ENCODE measurements at places on chromosomes 12 and 14. TPM values are rescaled to one million over a fixed set of nuclear protein-coding genes. Genes with fewer than 3 reads are reported as not detected.

DNA sequence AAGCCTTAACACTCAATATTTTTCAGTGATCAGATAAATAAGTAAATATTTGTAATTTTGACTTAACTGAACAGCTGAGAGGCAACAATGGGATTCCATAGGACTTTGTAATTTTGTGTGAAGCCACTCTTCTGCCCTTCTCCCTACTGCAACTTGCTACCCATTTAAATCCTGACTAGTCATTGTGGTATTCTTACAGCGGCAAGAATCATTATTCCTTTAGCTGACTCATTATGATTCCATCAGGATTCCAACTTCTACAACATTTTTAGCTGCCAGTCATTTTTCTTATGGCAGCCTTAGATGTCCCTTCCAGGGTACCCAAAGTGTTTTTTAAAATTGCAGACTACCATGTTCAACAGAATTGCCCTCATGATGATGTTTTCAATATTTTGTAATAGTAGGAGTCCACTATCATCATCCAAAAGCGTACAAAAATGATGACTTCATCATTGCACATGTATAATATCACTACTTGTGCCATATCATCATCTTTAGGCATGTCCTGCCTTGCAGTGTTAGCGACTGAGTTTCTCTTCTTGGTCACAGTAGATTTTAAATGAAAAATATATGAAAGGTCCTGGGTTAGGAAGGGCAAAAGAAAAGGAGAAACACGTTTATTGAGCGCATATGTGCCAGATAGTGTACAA is 5.1 kb upstream of the MAGOHB start:
- no peak for DNase-seq

DNA sequence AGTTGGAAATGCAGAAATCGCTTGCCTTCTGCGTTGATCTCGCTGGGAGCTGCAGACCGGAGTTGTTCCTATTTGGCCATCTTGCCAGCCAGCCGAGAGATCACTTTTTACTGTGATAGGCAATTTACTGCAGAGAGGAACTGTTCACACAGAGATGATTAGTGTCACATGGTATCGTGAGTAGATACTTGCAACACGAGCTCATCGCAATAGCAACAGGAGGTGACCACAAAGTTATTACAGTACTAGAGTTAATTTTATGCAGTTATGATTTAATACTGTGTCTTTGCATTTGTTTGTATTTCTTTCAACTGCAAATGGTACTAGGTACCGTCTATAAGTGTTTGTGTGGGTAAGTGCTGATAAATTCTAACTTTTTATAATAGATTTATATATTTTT is 27.8 kb downstream of the NOPCHAP1 start:
- no peak for DNase-seq

DNA sequence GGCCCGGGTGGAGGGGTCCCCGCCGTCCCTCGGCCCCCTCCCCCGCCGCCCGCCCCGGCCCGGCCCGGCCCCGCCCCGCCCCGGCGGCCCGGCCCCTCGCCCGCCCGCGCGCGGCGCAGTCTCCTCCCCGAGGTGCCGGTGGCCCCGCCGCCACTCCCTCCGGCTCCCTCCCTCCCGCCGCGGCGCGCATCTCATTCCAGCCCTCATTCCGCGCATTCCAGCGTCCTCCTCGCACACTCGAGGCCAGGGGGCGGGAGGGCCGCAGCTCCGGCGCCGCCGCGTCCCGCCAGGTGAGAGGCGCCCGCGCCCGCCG is at the start of gene TEAD4:
Gene TEAD4 (plus strand): TSS at position 206 of the 313 bp plus-strand sequence.
- peak; percentile 71 for DNase-seq

The CRIP2 gene
- 11.2 TPM for total RNA-seq

The BMP4 gene
- total RNA-seq = 11.2 TPM

DNA sequence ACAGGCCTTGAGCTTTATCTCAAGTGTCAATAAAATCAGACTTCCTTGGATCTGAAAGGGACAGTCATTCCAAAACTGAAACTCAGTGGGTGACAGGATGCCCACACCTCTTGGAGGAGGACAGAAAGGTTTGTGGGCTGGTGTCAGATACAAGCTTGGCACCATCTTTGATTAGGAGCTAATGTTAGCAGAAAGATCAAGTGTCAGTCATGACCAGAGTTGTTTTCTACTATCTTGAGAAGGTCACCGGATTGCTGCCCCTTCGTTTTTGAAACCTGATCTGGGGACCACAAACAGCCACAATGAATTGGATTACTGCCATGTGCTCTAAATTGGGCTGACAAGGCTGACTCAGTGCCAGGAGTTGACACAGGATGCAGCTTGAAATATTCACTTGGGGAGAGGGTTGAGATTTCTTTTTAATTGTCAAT is 88.3 kb downstream of the OTOGL start:
- DNase-seq = no peak

The ASPG gene
- total RNA-seq = 4.4 TPM

All from transverse colon (tissue), 4 donors.